Activated CD4-positive, alpha-beta memory T cell treated with anti-CD3 and anti-CD28 coated beads for 36 hours (primary cell): ENCODE measurements at places on chromosomes 4 and X. TPM values are rescaled to one million over a fixed set of nuclear protein-coding genes. Genes with fewer than 3 reads are reported as not detected.

GRCh38 chr4:145929415-145930178 lies 9.0 kb downstream of the ZNF827 start:
- DNase-seq, result no peak
- H3K27me3 ChIP-seq, result no peaks in the 10 kb centered on the region
- H3K27ac ChIP-seq, result no peak overlapping the region
- no peak overlapping the region for H3K4me3 ChIP-seq
- H3K4me1 ChIP-seq, result peaks cover 30% of the 10 kb centered on the region
- peaks cover 22% of the 10 kb centered on the region for H3K36me3 ChIP-seq

- no peak for DNase-seq
- H3K4me3 ChIP-seq, result no peak overlapping the region
- no peak overlapping the region for H3K27ac ChIP-seq
- no peaks in the 10 kb centered on the region for H3K27me3 ChIP-seq
- no peaks in the 10 kb centered on the region for H3K36me3 ChIP-seq
Measured at GRCh38 chrX:24232796-24233195, 81.1 kb downstream of the SUPT20HL2 start.

DNA sequence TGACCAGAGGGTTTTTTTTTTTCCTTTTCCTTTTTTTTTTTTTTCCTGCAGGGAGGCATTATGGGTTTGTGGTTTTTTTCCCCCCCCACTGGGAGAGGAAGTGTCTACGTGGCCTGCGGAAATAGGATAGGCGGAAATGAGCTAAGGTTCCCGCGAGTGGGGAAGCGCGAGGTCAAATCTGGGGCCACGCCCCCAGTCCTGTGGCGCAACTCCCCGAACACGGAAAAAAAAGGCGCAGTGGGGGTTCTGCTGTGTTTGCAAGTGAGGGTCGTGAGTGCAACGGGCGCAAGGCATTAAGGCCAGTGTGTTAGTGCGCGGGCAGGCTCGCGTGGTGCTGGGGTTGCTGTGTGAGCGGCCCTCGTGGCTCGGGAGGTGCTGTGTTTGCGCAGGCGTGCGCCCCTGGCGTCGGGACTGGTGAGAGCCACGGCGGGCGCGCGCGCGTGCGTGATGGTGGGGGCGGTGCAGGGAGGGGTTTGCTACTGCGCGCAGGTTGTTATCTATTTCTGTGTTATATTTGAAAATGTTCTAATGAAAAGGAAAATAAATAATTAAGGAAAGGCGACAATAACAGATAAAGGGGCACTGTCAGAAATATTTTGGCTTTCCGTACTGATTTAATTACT lies 685 bp upstream of the MORF4L2 start:
- peak; percentile 89 for DNase-seq
- H3K27ac ChIP-seq, result no peak overlapping the region
- peaks cover 9% of the 10 kb centered on the region for H3K4me1 ChIP-seq
- H3K4me3 ChIP-seq, result no peak overlapping the region
- peaks cover 16% of the 10 kb centered on the region for H3K36me3 ChIP-seq
- H3K27me3 ChIP-seq, result no peaks in the 10 kb centered on the region

DNA sequence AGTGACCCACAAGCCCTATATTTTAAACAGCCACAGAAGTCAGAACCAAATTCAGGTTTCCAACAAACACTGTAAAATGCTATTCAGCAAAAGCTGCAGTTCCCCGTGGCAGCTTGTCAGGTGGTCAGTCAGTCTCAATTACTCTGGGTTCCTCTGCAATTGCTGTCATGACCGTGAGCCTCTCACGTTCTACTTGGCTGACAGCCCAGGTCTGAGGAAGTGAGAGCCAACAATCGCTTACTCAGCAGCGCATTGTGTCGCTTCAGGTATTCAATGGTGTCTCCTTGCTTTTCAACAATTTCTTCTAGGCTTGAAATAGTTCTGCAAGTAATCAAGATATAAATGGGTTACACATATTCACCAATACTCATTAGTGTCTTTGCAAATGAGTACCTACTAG lies 25.8 kb downstream of the TRIM75 start:
- no peaks in the 10 kb centered on the region for H3K27me3 ChIP-seq
- peaks cover 23% of the 10 kb centered on the region for H3K36me3 ChIP-seq
- no peak overlapping the region for H3K27ac ChIP-seq
- DNase-seq, result no peak

GRCh38 chr4:53713767-53714166 lies 122.5 kb upstream of the LNX1 start:
- H3K4me1 ChIP-seq, result no peaks in the 10 kb centered on the region
- H3K4me3 ChIP-seq, result no peak overlapping the region
- peaks cover 6% of the 10 kb centered on the region for H3K27me3 ChIP-seq
- no peak overlapping the region for H3K27ac ChIP-seq
- H3K36me3 ChIP-seq, result no peaks in the 10 kb centered on the region
- no peak for DNase-seq

- H3K4me1 ChIP-seq, result no peaks in the 10 kb centered on the region
- no peak overlapping the region for H3K4me3 ChIP-seq
- H3K27ac ChIP-seq, result no peak overlapping the region
- H3K36me3 ChIP-seq, result no peaks in the 10 kb centered on the region
- no peaks in the 10 kb centered on the region for H3K27me3 ChIP-seq
Measured at GRCh38 chrX:119189115-119189514, 47.0 kb upstream of the PGRMC1 start.

- no peak overlapping the region for H3K27ac ChIP-seq
- no peak for DNase-seq
- H3K4me3 ChIP-seq, result no peak overlapping the region
- H3K36me3 ChIP-seq, result peaks cover 3% of the 10 kb centered on the region
Measured at GRCh38 chrX:114582698-114583395, 1.0 kb upstream of the HTR2C start.

The SPANXA2 gene
- not detected for total RNA-seq

The SMIM10L2A gene
- 0.24 TPM for total RNA-seq

The OTUD6A gene
- total RNA-seq, result not detected
